ENCODE measurements at places on chromosomes 7 and 10.

DNA sequence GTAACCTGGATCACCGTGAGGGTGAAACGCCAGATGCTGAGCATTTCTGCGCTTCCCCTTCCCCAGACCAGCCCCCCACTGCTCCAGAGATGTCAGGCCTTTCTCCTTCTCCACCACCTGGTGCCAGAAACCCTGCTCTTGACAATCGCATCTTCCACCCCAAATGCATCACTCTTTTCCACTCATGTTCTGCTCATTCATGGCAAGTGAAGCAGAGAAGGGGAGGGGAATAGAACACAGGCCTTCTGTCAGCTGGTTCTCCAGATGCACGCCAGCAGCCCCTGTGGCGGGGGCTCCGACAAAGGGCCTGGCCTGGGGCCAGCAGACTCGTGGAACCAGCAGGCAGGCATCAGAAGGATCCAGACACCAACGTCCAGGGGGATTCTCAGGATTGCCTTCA, 68.5 kb upstream of the SVIL start:
- DNase-seq: no peak

DNA sequence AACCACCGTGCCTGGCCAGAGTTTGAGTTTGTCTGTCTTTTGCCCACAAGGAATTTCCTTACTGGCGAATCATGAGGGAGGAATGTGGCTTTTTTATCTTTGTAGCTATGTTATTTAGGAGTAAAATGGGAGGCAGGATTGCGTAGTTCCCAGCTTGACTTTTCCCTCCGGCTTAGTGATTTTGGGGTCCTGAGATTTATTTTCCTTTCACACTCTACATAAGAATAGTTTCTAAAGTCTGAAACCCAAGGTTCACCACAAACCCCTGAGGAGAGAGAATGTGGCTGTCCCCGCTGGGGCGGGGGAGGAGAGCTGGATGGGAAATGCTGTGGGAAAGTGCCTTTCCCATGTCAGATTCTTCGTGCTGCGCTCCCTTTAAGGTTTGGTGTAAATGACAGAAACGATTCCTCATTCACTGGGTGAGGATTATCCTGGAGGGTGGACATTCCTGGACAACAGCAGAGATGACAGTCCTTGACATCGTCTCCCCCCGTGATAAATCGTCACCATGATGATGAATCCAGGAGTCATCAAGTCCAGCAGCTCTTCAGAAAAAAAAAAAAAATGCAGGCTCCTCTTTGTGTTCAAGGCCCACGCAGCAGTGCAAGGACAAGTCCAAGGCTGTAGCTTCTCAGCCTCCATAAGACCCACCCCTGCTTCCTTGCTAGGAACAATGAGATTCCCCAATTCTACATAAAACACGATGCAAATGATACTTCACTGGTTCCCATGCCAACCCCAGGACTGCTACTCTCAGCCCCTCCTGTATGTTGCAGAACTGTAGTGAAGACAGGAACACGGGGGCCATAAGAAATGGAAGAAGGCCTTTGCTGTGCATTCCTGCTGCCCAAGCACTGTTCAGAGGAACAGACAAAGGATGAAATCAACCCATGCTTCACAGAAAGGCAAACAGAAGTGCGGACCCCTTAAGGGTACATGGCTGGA, 233.1 kb downstream of the CCDC3 start:
- no peak for DNase-seq

- DNase-seq: no peak
These were observed 74.4 kb downstream of the SEPTIN7 start for GRCh38 chr7:35875292-35875691.

- no peak for DNase-seq
These were observed 128.4 kb upstream of the PHYHIPL start for GRCh38 chr10:59047957-59048618.

GRCh38 chr7:25087855-25088254, 37.2 kb downstream of the CYCS start:
- no peak for DNase-seq

GRCh38 chr10:44458671-44459413, 73.9 kb upstream of the CXCL12 start:
- DNase-seq: no peak

DNA sequence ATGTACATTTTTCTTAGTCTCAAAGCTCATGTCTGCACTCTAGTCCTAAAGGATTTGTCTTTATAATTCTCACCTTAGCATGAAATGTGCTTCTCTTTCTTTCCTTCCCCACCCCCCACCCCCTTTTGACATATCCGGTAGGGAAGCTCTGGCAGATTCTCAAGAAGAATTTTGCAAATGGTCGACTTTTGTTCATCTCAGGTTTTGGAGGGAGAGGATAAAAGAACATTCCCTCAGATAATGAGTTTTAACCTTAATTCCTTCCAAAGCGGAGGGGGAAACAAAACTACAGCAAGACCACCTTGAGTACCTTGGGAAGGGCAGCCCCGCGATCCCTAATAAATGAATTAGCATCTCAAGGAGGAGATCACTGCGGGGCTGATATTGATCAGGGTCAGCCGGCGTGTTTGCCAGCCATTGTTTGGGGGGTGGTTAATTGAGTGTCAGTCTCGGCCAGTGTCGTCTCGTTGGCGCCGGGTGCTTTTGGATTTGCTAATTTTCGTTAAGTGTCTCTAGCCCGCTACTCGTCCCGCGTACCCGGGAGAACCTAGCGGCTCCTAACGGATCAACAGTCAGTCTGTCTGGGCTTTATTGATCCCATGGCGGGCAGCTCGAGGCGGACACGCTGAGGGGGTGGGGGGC, 874 bp upstream of the BAMBI start:
- no peak for DNase-seq

DNA sequence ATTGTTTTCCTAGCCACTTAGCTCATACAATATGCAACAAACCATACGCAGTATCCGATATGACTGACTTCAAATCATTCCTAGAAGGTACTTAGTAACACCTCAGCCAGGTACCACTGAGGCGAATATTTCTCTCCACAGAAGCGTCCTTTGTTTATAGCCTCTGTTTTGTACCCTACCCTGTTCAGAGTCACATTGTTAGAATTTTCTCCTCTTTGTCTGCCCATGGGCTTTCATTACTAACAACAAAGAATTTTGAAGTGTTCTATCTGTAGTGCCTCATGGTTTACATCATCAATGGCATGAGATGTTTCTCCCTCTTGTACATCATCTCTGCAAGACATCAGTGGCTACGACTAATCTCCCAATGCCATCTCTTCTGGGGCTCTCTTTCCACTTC, 212.4 kb upstream of the GLI3 start:
- no peak for DNase-seq
